ENCODE measurements at places on chromosomes 12 and 14.

- DNase-seq, result no peak
Observed at GRCh38 chr14:85461432-85462133, 68.4 kb upstream of the FLRT2 start.

GRCh38 chr12:40870981-40871380 is 178.7 kb downstream of the CNTN1 start:
- no peak for DNase-seq

DNA sequence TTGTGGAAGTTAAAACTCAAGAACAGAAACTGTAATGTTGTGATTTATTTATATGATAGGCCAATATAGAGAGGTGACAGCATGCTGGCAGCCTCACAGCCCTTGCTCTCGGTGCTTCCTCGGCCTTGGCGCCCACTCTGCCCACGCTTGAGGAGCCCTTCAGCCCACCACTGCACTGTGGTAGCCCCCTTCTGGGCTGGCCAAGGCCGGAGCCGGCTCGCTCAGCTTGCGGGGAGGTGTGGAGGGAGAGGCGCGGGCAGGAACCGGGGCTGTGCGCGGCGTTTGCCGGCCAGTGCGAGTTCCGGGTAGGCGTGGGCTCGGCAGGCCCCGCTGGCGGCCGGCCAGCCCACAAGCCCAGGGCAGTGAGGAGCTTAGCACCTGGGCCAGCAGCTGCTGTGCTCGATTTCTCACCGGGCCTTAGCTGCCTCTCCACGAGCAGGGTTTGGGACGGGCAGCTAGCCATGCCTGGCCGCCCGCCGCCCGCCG is 65.8 kb upstream of the SLC8A3 start:
- peak; percentile 19 for DNase-seq

DNA sequence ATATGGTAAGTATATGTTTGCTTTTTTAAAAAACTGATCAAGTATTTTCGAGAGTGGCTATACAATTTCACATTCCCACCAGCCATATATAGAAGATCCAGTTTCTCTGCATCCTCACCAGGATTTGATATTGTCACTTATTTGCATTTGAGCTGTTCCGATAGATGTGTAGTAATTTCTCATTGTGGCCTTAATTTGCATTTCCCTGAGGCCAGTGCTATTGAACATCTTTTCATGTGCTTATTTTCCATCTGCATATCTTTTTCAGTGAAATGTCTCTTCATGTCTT is 72.9 kb upstream of the VASH1 start:
- DNase-seq, result no peak

DNA sequence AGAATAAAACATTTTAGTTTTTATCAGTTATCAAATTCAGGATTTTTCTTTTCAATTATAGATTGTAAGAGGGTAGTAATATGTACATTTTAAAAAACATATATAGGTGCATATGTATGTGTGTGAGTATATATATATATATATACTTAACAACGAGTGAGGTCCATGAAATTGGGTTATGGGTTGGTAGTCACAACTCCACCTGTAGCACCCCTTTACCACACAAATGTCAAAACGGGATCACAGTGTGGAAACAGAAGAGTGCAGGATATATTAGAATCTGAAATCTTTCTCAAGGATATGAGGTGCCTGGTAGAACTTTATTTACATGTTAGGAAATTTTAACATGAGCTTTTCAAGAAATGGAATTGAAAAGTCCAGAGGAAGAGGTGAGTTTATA is 31.3 kb downstream of the MIA2 start:
- peak; percentile 9 for DNase-seq

- no peak for DNase-seq
Observed at GRCh38 chr14:100777818-100778525, 47.9 kb upstream of the MEG3 start.

GRCh38 chr14:91315844-91316267 is 71.4 kb upstream of the GPR68 start:
- DNase-seq, result peak; percentile 50

GRCh38 chr12:24553259-24553658 is 395.6 kb downstream of the BCAT1 start:
- DNase-seq, result no peak

- DNase-seq, result no peak
Observed at GRCh38 chr12:18899678-18900317, 161.9 kb downstream of the CAPZA3 start.

DNA sequence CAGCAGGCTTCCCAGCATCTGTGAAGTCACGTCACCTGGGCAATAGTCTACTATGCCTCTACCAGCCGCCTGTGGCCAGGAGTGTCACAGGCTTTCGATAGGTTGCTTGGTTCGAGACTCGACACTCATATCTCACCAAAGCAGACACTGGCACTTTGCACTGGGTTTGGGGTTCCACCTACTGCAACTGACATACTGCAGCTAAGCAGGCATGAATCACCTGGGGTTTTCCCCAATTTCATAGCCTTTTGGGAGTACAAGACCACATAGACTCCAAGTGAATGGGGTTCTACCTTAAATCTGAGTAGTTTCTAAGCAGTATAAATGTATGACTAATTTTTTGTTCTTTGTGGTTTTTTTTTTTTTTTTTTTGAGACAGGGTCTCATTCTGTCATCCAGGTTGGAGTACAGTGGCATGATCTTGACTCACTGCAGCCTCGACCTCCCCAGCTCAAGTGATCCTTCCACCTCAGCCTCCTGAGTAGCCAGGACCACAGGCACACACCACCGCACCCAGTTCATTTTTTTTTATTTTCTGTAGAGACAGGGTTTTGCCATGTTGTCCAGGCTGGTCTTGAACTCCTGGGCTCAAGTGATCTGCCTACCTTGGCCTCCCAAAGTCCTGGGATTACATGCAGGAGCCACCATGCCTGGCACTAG is 32.1 kb downstream of the DMAC2L start:
- no peak for DNase-seq

DNA sequence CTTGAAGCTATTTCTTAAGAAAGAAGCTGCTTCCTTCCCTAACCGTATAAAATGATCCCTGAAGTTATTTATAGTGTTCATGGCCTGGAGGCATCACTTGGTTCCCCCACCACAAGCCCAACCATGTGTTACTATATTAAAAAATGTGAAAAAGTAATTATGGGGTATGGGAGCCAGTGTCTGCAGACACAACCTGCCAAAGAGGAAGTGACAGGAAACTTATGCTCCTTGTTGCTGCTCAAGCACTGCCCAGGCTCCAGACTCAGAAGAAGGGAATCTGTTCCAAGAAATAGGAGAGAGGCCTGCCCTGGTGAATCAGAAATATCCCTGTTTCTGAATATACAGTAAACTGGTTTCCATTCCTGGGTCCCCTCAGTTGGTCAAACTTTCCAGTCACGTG is 217.2 kb upstream of the BMP4 start:
- no peak for DNase-seq

DNA sequence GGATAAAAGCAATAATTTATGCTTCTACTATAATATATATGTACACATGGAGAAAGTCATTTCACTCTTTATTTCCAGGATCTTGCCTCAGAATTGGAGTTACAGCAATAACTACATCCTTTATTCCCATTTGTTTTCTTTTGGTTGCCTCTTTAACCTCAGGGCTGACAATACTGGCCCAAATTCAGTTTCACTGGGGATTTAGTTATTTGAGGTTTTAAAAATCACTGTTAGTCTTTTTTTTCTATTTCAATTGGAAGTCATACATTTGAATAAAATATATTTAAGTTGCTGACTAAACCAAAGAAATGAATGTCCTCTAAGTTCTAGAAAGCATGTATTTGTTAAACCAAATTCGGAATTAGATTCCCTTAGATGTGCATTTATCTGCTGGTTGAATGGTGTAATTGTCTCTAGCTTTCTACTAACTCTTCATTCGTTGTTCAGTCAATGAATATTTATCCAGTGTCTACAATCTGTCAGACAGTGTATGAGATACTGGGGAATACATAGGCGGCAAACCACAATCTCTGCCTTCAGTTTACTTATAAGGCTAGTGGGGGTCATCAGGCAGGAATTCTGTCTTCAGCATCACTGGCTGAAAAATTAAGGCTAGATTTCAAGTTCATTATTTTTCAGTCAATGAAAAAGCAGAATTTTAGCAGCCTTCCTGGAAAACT is 190.8 kb upstream of the ARHGAP5 start:
- DNase-seq, result no peak

DNA sequence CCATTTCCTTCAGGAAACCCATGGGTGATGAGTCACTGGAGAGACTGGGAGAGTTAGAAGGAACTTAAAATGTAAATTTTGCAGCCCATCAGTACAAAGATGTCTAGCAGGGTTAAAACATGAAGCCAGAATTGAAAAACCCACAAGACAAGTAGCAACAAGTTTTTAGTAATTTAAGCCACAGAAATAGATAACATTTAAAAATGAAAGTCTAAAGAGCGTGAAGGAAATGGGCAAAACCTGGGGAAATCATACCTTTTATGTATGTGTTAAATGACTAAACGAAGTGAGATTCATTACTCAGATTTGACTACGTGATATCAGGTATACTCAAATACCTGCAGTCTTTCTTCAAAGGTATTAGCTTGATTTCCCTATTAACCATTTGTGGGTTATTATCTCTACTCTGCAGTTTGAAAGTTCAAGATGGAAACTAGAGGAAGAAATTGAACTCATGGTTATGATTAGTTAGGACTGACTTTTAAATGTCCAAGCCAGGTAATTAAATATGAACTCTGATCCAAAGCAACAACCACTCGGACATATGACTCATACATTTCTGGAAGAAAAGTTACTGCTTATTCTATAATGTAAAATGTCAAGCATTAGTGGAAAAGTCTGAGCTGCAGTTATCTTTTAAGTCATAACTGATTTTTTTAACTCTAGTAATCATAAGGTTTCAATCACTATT is 84.1 kb downstream of the ITPR2 start:
- peak; percentile 56 for DNase-seq

- DNase-seq, result no peak
Observed at GRCh38 chr12:116213014-116213413, 64.5 kb downstream of the MED13L start.

DNA sequence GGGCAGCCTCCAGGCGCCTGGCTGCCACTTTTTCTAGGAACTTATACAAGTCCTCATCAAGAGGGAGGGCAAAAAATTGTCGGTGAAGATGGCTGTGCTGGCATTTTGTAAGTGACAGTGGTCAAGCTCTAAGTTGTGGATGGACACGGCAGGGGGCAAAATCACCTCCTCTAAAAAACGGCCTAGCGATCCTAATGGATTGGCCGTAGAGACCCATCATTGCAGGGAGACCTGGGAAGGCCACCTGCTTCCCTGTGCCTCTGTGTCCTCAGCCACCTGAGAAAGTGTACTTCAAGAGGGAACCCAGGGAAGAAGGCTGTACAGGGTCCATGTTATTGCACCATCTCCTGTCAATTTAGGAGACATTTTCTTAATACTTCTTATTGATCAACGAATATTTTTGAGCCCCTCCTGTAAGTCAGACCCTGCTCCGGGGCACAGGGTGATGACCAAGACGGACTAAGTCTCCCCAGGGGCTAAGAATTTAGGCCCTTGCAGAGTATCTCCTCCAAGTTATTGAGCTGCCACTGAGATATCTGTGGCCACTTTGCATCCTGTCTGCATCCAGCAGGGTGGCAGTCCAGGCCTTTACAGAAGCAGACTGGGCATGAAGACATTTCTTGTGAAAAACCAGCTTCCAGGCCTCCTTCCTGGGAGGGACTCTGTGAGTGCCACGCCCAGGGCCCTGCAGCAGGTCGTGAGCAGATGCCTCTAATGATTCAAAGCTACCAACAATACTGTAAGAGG is 40.5 kb downstream of the PSMA6 start:
- peak; percentile 69 for DNase-seq

- no peak for DNase-seq
Observed at GRCh38 chr12:23025372-23026016, 400.5 kb downstream of the ETNK1 start.

GRCh38 chr12:106226884-106227640 is 20.8 kb downstream of the CKAP4 start:
- DNase-seq, result peak; percentile 68

DNA sequence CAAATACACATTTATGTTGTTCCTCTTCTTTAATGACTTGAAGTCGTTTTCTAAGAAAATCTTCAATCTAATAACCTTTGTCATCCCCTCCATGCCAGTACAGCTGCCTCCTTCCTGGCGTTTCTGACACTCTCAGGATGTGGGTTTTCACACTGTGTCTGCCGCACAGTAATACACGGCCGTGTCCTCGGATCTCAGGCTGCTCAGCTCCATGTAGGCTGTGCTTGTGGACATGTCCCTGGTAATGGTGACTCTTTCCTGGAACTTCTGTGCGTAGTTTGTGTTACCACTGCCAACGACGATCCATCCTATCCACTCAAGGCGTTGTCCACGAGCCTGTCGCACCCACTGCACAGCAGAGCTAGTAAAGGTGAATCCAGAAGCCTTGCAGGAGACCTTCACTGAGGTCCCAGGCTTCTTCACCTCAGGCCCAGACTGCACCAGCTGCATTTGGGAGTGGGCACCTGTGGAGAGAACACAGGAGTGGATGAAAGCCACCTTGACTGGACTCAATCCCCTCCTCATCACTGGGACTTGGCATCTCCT is 1095.9 kb downstream of the TMEM121 start:
- DNase-seq, result no peak

DNA sequence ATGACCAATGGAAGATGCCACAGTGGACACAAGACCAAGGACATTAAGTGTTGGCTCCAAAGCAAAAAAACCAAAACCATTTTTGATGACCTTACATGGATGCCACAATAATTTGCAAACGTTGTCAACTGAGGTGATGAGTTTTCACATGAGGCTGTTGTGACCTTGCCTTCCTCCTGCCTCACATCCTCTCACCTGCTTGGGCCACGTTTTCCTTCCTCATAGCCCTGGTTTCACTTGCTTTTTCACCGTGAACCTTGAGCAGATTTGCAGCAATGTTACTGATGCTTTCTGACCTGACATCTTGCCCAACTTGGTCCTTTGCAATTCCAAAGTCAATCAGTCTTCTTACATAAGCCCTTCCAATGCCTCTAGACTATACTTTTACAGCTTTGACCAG is 3.7 kb downstream of the KRT6B start:
- DNase-seq, result no peak

GRCh38 chr12:121085506-121086353 is 46.7 kb upstream of the OASL start:
- no peak for DNase-seq

DNA sequence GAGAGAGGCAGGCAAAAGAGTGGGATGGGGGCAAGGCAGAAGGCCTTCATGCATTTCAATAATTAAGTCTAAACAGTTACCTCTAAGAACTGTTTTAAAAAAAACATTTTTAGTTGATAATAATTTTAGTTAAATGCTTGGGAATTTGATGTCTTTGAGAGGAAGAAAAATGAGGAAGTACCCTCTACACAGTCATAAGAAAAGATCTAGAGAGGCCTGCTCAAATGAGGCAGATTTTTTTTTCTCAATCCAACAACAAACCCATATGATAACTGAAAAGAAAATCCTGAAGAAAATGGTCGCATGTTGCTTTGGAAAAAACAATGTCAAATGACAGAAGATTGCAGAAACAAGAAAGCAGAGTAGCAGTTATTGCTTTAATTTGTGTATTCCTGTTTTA is 25.6 kb downstream of the SINHCAF start:
- DNase-seq, result peak; percentile 31

- DNase-seq, result peak; percentile 4
Observed at GRCh38 chr12:51238037-51238509, 553 bp upstream of the DAZAP2 start.

GRCh38 chr12:102487226-102487625 is 6.9 kb upstream of the IGF1 start:
- peak; percentile 8 for DNase-seq

- DNase-seq, result no peak
Observed at GRCh38 chr12:69324797-69325466, 23.2 kb upstream of the LYZ start.
